GM19239 (cell line): ENCODE measurements at places on chromosomes 4 and X.

DNA sequence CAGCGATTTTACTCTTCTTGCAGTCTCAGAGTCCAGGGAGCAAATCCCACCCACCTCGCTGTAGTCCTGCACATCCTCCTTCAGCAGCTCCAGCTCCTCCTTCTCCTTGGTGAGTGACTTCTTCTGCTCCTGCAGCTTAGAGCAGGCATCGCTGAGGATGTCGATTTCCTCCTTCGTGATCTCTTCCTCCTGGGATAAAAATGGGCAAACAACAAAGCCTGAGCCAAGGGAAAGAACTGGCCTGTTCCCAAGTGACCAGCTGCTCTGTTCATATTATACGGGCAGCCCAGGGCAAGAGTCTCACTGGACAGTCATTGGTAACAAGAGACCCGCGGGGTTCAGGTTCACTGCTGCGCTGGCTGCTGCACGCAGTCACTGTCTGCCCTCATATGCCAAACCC lies 26.2 kb downstream of the FGFR3 start:
- no peak for DNase-seq

- DNase-seq, result no peak
These were observed 28.0 kb downstream of the PDHA2 start for GRCh38 chr4:95867919-95868318.

DNA sequence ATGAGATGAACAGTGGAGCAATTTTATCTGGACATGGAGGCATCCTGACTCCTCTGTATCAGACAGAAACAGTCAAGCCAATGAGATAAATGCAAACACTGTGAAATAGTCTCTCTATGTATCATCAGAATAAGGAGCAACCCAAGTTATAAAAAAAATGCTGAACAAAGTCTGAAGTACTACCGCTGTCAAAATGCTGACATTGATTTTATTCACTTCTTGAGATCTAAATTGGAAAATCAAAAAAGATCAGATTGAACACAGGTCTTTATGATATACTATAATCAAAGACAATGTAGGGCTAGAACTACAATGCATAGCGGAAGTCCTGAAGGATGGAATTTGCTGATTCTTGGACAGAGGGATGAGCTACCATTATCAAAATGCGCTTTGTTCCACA lies 76.1 kb downstream of the FTHL17 start:
- no peak for DNase-seq

DNA sequence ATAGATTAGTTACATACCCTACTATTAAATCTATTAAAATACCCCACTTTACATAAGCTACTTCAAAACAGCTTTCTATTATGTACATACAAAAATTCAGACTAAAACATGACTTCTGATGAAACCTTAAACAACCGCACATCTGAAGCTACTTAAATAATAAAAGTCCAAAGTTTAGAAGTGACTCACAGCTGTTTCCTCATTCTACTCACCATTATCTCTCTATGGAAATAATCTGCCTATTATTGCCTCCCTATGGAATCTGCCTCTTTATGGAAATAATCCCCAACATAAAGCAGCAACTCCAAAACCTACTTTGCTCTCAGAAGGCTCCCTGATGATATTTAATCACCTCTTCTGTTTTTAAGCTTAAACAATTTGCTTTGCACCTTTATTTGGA lies 15.7 kb upstream of the BANK1 start:
- DNase-seq, result no peak

DNA sequence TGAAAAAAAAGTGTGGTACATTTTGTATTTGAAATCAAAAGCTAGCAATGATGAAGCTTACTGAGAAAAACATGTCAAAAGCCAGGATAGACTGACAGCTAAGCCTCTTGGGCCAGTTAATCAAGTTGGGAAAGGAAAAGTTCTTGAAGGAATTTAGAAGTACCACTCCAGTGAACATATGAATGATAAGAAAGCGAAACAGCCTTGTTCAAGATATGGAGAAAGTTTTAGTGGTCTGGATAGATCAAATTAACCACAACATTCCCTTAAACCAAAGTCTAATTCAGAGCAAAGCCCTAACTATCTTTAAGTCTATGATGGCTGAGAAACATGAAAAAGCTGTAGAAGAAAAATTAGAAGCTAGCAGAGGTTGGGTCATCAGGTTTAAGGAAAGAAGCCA lies 268.3 kb downstream of the PDHA2 start:
- no peak for DNase-seq

- DNase-seq, result no peak
These were observed 293.5 kb downstream of the ZNF674 start for GRCh38 chrX:46251755-46252154.

DNA sequence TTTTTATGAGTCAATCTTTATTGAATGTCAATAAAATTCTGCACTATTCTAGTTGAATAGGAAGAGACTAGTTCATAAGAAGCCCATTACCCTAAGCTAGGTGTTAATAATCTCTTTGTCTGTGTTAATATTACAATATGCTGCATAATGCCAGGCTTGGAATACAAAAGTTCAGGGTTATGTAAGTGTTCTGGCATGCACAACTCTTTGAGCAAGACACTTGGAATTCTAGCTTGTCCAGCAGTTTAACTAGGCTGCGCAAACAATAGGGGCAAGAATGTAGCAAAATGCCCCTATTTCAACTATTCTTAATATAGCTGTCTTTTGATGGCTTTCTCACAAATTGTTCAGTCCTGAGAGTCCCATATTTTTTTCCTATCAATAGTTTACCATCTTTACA lies 31.3 kb upstream of the ETNPPL start:
- no peak for DNase-seq

GRCh38 chr4:108884596-108884995 lies 121.7 kb upstream of the ETNPPL start:
- DNase-seq, result no peak

- no peak for DNase-seq
These were observed 11.7 kb downstream of the LRP2BP start for GRCh38 chr4:185384061-185384460.

- DNase-seq, result no peak
These were observed 435 bp downstream of the DCX start for GRCh38 chrX:111411557-111411956.
